Right renal pelvis (tissue), 4 donors: ENCODE measurements at places on chromosomes 1 and 21.

GRCh38 chr1:198890214-198890930, 251.5 kb downstream of the PTPRC start:
- no peak for DNase-seq

GRCh38 chr21:36854391-36854790, 112.1 kb downstream of the HLCS start:
- DNase-seq, result peak; percentile 29

GRCh38 chr1:229597877-229598276, 28.0 kb downstream of the TAF5L start:
- no peak for DNase-seq

DNA sequence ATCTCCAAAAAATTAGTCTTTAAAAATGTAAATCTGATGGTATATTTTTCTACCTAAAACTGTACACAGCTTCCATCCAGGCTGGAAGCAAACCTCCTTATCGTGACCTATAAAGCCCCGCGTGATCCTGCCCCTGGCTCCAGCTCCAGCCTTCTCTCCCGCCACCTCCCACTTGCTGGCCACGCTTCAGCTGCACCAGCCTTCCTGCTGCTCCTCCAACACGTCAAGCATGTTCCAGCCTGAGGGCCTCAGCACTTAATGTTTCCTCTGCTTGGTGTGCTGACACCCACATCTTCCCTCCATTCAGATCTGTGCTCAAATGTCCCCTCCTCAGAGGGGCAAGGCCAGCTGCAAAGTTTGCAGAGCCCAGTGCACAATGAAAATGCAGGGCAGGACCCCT, 123.5 kb upstream of the MAGI3 start:
- DNase-seq, result no peak

- DNase-seq, result no peak
Measured at GRCh38 chr1:187762118-187762517, 933.4 kb downstream of the PLA2G4A start.

DNA sequence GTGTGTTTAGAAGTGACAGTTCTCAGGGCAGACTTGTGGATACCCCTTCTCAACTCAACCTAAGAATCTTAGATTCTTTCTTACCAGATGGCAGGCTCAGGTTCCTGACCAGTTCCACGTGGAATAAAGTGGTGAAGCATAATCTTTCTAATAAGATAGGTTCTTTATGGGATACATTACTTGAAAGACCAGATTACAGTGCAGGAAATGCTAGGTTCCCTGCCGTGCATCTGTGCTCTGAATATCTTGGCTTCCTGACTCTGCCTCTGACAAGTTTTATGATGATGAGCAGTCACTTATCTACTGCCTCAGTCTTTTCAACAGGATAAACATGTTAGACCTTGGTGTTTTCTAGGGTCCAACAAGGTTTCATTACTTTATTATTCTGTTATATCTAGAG, 207.9 kb upstream of the CACYBP start:
- no peak for DNase-seq
